IMR-90 (cell line): ENCODE measurements at places on chromosomes 16 and 17.

GRCh38 chr16:24054741-24055491, 201.2 kb upstream of the CACNG3 start:
- no peak for DNase-seq

DNA sequence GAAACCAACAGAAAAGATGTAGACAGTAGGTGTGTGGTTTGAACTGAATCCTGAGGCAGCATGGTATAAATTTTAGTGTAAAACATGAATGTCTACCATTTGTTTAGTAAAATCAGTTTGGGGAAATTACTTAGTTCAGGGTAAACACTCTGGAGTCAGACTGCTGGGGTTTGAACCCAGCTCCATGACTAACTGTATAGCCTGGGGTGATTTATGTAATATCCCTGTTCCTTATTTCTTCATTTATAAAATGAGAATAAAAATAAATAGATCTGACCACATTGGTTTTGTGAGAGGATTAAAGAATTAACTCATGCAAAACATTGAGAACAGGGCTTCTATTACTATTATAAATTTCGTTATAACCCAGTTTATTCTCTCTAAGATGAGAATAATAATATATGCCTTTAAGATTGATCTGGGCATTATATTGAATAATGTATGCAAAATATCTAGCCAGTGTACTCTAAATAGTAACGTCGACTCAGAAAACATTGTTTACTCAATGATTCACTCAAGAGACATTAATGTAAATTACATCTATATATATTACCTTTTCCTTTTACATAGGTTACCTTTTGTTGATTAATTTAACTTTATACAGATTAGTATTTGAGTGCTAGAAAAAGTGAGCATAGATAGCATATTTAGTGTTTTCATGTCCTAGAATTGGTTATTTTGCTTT, 120.6 kb upstream of the KCNJ16 start:
- peak; percentile 38 for DNase-seq

- DNase-seq = peak; percentile 53
Observed at GRCh38 chr16:87233928-87234327, 83.3 kb downstream of the C16orf95 start.

GRCh38 chr16:5791011-5791657, 693.5 kb upstream of the EEF2KMT start:
- no peak for DNase-seq

DNA sequence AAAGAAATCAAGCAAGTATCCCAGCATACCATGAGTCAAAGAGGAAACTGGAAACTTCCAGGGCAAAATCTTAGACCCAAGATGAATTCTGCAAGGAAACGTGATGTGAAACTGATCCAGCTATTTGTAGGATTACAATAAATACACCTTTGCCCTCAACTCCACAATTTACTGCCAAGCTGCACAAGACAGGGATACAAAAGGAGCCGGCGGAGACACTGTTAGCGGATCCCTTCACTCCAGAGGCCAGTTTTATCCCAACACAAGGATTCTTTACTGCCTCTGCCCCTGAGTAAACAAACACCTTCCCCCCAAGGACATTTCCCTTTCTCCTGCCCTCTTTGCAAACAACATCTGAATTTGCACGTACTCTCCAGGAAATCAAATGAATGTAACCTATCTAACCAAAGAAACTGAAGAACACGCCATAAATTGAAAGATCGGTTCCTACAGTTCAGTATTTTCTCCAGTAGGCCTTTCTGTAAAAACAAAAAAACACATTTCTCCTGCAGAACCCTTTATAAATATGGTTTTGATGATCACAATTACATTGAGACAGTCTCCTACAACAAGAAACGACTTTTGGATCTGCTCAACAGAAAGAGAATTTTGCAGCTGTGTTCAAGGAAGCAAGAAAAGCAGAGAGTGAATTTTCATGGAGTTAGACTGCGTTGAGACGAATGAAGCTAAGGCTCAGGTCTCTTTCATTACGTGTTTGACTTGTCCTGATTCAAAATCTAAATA, 1.4 kb upstream of the CBX2 start:
- DNase-seq = no peak

DNA sequence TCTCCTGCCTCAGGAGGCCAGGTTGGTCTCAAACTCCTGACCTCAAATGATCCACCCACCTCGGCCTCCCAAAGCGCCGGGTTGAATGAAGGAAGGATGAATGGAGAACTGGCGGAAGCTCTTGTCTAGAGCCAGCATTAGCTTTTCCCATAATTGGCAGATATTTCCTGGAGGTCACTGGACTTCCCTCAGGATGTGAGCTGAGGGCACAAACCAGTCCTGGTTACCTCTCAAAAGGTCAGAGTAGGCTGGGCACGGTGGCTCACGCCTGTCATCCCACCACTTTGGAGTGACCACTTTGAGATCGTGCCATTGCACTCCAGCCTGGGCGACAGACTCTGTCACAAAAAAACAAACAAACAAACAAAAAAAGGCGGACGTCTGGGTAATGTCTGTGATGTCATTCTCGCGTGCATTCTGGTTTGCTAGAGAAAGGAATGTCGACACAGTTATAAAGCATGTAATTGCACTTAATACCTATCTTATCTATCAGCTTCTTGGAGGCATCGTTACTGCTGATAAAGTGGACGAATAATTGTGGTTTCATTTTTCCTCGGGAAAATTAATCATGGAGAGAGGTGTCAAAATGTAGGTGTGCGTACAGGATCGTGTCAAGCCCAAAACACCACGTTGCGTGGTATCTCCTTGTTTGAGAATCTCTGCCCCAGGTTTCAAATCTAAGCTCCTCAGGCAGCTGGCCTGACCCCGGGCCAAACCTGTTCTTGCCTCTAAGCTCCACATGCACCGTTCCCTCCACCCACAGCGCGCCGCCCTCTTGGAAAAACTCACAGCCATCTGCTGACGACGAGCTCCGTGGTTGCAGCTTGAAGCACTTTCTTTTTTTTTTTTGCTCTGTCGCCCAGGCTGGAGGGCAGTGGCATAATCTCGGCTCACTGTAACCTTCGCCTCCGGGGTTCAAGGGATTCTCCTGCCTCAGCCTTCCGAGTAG, 6.4 kb upstream of the CRK start:
- DNase-seq = no peak

- no peak for DNase-seq
Observed at GRCh38 chr17:79484600-79485418, 126.0 kb downstream of the RBFOX3 start.

- DNase-seq = peak; percentile 73
Observed at GRCh38 chr17:1908699-1909309, 79.0 kb downstream of the RPA1 start.

- DNase-seq = peak; percentile 34
Observed at GRCh38 chr17:44672479-44673093, 16.3 kb downstream of the MEIOC start.

- peak; percentile 58 for DNase-seq
Observed at GRCh38 chr16:47847220-47847970, 308.4 kb downstream of the ABCC12 start.

DNA sequence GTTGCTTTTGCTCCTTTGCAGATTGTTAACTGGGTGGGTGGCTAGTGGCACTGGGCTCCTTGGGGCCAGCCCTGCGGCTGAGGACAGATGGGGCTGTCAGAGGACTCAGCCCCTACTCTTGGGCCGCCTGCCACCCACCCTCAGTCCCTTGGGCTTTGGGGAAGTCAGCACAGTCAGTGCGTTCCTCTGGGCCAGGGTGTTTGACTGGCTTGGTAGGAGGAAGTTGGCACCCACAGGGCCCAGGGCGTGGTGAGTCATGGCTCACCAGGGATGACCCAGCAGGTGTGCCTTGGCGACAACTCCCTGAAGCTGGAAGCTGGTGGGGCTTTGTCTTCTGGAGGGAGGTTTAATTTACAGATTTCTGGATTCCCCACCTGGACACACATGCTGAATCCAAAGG, 32.4 kb downstream of the HAPSTR1 start:
- no peak for DNase-seq

DNA sequence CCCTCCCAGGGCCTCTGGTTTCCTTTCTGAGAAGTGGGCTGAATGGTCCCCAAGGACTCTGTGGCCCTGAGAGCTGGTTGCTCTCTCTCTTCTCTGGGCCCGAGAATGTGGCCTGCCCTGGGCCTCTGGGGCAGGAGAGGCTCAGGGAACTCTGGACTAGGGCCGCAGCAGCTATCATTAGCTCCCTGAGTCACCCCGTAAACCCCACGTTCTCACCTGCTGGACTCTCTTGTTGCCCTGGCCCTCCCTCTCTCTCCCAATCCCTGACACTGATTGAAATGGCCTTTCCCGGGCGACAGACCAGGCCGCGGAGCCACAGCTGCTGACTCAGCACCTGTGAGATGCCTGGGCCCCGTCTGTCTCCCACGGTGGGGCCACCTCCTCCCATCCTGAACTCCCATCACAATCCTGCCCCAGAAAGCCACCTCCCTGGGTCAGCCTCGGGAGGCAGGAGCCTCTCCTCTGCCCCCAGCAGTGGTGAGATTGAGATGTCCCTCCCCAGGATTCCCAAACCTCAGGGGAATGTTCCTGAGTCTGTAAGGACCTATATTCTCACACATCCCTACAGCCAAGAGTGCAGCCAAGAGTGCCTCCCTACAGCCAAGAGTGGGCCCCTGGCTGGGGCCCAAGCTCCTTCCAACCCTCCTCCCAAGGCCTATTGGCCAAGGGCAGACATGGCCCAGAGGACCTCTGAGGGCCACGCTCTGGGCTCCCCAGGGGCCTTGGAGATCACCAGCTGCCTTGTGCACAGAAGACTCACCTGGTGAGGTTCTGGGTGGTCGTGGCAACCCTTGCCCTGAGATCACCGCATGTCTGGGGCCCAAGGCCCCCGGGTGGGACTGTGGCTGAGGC, 470 bp downstream of the TRPV3 start:
- no peak for DNase-seq

GRCh38 chr17:44557651-44558285, 484 bp downstream of the FZD2 start:
- DNase-seq = peak; percentile 72

GRCh38 chr16:22035153-22035552, 27.2 kb downstream of the MOSMO start:
- no peak for DNase-seq

DNA sequence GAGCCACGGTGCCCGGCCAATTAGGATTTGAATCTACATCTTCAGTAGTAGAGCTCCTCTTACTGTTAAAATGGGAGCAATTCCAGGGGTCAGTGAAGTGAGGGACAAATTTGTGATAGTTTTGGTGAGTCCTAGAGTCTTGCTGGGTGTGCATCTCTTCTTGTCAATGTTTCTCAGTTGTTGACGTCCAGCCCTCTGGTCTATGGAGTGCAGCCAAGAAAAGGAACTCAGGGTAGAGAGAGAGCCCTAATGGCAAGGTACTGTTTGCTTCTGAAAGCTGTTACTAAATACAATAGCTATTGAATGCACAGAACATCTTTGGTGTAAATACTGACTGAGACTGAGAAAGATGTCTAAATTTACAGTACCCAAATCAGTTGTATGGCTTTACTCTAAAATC, 282.5 kb upstream of the SALL1 start:
- DNase-seq = no peak

GRCh38 chr17:5866978-5867377, 203.2 kb upstream of the WSCD1 start:
- no peak for DNase-seq

DNA sequence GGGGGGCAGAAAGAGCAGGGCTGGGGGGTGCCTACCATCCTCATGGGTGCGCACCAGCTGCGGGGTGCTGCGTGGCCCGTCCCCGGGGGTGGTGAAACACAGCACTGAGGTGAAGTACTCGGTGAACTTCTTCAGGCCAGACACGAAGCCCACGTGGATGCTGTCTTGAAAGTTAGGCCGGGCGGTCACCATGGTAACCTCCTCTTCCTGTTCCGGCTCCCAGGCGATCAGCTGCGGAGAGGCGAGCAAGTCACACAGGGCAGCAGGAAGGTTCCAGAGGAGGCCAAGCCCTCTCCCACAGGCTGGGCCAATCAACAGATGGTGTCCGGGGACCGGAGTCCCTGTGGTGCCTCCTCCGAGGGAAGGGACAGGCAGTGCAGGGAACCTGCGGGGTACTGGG, 90.1 kb upstream of the CDC42EP4 start:
- DNase-seq = peak; percentile 7

DNA sequence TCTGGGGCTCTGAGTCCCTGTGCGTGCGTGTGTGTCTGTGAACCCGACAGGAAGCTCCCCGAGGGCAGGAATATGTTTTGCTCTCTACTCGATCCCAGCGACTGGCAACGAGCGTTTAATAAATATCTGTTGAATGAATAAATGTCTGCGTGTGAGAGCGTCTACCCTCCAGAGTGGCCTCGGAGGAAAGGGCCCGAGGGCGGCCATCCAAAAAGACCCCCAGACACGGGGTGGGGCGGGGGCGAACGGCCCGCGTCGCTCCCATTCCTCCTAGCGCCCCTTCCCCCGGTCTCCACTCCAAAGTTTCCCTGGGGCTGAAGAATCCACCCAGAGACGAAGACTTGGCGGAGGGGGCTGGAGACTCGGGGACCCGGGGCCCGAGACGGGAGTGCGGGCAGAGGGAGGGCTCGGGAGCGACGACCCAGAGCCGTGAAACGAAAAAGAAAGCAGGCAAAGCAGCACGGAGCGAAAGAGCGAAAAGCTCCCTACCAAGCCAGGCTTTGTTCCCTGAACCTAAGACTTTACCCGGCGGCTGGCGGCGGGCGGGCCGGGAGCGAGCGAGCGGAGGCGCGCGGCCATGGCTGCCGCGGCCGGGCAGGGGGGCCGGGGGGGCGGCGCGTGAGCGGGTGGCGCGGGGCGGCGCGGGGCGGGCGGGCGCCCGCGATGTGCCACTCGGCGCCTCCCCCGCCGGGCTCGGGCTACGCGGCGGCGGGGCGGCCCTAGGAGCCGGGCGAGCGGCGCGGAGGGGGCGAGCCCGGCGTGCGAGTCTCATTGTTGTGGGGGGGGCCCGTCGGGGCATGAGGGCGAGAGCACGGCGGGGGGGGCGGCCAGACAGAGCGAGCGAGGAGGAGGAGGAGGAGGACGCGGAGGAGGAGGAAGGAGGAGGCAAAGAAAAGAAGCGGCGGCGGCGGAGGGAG, at the start of gene MLLT6:
TSS of gene MLLT6 (plus strand) at position 668 of the 917 bp plus-strand sequence. CDS start 360 bp downstream, outside the sequence.
- peak; percentile 71 for DNase-seq

DNA sequence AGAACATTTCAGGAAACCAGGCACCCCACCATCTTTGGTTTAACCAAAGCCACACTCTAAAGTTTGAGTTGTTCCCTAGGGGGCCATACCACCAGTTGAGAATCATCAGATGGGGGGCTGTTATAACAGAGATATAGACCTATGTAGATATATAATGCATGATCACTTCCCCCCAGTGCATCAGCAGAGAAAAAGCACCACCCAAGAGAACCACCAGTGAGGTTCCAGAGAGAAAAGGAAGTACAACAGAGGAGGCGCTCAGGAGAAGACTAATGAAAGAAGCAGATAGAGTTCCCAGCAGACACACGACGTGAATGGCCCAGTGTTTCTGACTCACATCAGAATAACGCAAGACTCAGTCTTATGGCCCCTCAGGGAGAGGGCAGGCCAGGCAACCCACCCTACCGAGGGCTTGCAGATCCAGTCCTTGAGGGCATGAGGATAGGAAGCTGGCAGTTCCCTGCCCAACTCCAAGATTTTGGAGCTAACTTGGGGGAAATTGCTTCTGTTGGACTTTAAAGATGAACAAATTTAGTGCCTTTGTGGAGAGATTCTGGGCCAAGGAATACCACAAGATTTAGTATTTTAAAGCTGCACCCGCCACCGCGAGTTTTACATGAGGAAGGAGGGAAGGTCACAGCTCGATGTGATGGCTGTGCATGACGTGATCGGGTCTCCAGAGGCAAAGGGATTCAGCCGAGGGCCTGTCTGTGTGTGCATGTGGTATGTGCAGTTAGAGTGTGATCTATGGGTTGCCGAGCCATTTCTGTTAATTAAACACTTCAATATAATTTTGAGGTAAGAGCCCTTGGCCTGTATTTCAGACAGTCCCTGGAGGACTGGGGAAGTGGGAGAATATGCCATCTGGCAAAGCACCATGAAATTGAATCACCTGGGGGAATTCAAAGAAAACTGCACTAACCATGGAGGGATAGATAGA, 53.1 kb downstream of the AIPL1 start:
- no peak for DNase-seq
